ENCODE measurements at places on chromosomes 1 and 21.
A peak's percentile ranks its signal among the peaks of the same experiment; 100 is the strongest.

DNA sequence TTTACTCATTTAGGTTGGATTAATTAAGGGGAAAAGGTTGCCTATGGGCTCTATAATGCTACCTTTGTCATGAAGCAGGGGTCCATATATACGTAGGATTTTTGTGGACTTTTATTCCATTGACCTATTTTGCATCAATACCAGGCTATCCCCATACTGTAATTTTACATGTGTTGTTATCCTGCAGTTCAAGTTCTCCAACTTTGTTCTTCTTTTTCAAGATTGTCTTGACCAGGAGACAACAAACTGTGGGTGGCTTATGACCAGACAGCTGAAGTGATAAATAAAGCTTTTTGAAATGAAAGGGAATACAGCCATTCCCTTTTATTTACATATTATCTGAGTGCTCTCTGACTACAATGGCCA, 345.7 kb downstream of the BARHL2 start:
- no peak for DNase-seq

DNA sequence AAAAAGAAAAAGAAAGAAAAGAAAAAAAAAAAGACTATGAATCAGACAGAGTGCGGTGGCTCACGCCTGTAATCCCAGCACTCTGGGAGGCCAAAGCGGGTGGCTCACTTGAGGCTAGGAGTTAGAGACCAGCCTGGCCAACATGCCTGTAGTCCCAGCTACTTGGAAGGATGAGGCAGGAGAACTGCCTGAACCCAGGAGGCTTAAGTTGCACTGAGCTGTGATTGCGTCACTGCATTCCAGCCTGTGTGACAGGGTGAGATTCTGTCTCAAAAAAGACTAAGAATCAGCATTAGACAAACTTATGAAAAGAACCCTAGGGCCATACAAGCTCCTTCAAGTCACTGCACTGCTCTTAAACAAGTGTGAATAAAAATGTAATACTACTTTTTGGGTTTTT, 16.9 kb downstream of the PSMB4 start:
- DNase-seq = no peak

GRCh38 chr1:156994277-156994676, 51.3 kb downstream of the ARHGEF11 start:
- DNase-seq = no peak

- no peak for DNase-seq
These were observed 266.8 kb downstream of the VAV3 start for GRCh38 chr1:107698161-107698560.

DNA sequence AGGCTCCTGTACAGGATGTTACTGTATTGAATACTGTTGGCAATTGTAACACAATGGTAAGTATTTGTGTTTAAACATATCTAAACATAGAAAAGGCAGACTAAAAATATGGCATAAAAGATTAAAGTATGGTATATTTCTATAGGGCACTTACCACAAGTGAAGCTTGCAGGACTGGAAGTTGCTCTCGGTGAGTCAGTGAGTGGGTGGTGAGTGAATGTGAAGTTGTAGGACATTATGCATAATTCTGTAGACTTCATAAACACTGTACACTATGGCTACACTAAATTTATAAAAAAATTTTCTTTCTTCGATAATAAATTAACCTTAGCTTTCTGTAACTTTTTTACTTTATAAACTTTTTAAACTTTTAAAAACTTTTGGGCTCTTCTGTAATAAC, 13.7 kb upstream of the TRIM62 start:
- no peak for DNase-seq

DNA sequence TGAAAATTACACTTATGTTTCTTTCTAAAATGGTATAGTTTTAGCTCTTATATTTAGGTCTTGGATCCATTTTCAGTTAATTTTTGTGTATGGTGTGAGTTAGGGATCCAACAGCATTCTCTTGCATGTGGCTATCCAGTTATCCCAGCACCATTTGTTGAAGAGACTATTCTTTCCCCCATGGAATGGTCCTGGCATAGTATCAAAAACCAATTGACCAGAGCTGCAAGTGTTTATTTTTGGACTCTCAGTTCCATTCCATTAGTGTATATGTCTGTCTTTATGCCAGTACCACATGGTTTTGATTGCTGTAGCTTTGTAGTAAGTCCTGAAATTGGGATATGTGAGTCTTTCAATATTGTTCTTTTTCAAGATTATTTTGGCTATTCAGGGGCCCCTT, 14.3 kb downstream of the TTLL10 start:
- DNase-seq = no peak

GRCh38 chr1:179080866-179081686, 794 bp upstream of the TOR3A start:
- no peak for DNase-seq

- DNase-seq = no peak
These were observed 10.3 kb upstream of the AGTRAP start for GRCh38 chr1:11725616-11726015.

GRCh38 chr1:204791453-204792353, 79.0 kb upstream of the NFASC start:
- peak; percentile 52 for DNase-seq

DNA sequence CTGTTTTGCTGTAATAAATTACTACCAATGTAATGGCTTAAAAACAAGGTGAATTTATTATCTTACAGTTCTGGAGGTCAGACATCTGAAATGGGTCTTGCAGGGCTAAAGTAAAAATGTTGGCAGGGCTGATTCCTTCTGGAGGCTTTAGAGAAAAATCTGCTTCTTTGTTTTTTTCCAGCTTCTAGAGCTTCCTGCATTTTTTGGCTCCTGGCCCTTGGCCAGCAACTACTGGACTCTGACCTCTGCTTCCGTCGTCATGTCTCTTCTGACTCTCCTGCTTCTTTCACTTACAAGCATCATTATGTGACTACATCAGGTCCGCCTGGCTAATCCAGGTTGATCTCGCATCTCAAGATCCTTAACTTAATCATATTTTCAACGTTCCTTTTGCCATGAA, 350.9 kb downstream of the S1PR1 start:
- DNase-seq = no peak

DNA sequence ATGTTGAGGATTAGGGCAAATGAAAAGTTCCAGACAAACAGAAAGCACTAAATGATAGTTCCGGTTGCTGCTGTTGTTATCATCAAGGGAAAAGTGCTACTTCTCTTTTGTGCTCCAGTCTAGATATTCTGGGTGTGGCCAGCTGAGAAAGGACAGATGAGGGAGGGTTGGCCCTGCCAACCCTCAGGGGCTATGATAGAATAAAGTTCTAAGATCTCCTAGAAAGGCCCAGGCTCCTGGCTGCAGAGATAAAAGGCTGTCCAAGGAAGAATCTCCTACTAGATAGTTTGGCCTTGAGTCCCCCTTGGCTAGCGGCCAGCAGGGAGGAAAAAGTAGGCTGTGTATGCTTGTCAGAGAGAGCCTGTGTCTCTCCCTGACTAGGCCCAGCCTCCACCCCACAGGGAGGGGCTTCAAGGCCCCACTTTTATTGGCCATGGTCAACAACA, 31.5 kb downstream of the RIMS3 start:
- no peak for DNase-seq

DNA sequence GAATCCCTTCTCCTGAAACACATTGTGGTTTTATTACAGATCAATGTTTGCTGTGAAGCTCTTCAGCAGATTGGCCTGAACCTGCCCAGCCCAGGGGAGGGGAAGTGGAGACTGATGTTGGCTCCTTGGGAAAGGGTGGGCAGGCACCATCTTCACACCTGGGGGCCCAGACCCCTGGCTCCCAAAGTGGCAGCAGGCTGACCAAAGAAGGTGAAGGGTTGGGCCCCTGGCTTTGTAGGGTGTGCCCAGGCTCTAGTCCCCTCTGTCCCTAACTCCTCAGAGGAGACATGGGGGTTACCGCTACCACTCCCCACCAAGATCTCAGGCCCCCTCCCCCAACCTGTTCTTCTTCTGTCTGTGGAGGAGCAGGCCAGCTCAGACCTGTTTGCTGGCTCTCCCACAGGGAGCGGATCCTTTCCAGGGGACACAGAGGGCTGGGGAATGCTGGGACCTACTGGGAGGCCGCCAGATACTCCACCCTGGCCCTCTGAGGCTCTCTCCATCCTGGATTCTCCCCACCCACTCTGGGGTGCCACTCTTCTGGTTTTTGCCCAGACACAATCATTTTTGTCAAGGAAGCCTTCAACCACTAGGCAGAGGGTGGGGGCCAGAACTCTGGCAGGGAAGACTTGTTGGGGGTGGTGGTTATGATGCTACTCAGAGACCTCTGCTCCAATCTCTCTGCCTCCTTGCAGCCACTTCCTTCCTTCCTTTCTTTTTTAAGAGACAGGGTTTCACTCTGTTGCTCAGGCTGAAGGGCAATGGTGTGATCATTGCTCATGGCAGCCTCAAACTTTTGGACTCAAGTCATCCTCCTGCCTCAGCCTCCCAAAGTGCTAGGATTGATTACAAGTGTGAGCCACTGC, 5.0 kb upstream of the EFNA3 start:
- DNase-seq = no peak

GRCh38 chr1:51247022-51247421, 10.9 kb downstream of the RNF11 start:
- DNase-seq = no peak

- DNase-seq = no peak
These were observed 1757.9 kb downstream of the BRINP3 start for GRCh38 chr1:188719735-188720134.

DNA sequence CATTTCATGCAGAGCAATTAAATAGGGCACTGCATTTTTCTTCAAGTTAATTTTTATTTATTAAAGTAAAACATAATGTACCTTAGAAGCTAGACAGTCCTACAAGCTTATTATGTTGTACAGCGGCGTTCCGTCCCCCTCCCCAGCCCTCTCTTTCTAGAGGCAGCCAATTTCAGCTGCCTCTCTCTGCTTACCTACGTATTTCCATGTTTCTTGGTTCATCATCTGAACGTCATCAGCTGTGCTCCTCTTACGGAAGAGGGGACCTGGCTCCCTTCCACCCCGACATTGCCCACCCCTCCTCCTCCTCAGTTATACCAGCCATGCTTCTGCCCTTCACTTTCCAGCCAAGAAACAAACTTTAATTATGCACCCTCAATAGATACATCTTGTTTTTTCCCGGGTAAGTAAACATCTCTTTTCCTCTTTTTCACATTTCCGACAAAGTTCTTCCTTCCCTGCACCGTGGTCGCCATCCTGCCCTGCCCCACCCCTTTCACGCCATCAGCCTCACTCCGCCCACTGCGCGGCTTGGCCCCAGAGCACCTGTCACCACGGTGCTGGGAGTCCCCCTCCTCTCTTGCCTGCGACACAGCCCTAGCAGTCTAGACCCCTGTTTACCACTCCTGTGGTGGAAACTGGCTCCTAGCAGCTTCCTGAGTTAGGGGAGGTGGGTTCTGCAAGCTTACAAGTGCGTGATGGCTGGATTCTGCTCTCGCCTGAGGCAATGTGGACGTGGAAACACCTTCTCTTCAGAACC, 57.9 kb downstream of the SLC37A1 start:
- no peak for DNase-seq

DNA sequence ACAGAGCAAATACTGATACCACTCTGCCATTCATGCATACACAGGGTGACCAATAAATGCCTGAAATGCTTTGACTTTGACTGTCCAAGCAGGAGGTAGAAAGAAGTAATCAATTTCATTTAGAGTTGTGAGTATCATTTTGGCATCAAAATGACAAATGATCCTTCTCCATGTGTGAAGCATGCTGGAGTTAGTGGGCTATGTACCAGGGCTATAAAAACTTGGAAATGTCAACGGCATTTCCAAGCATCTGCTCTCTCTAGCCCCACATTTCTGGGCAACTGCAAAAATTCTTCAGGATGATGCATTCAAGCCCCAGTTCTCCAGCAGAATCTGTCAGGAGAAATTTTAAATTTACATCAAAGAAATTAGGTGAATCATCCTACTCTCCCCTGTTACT, 208.4 kb upstream of the PTBP2 start:
- no peak for DNase-seq

DNA sequence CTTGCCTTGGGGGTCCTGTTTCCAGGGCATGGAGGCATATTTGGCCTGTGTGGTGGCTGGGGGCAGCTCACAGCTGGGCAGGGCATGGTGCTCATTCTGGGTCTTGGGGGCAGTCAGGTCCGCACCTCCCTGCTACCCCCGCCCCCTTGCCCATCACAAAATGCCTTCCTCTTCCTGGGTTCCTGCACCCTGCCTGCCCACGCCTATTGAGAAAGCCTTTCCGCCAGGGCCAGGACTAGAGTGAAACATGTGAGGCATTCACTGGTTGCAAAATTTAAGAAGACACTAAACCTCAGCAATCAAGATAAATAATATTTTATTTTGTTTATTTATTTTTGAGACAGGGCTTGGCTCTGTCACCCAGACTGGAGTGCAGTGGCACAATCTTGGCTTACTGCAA, 19.7 kb downstream of the PTAFR start:
- DNase-seq = no peak

DNA sequence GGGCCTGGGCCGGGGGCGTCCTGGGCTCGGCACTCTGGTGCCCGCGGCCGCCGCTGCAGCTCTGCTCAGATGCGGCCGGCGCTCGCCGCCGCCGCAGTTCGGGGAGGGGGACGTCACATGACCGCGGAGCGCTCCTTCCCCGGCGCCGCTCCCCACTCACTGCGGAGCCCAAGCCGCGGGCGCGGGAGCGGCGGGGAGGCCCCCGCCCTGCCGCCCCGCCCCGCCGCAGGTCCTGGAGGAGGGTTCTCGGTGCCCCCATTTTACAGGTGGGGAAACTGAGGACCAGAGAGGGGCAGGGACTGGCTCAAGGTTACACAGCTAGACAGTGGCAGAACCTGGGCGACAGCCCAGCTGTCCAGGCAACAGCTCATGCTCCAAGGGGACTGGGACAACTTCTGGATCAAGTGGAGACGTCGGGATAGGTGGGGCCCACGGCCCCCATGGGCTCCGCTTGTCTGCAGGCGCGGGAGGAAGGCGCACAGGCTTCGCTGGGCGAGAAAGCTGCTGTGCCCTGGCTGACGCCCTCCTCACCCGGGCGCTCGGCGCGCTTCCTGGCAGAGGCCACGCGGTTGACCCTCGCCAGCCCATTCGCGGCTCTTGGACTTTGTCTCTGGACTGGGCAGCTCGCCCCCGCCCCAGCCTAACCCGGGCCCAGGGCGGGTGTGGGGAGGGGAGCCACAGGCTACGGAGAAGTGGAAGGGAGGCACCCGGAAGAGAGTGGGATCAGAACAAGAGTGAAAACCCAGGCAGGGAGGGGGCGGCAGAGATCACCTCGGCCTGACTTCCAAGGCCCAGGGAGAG, at the start of gene RAP1GAP:
Gene RAP1GAP (minus strand): TSS at position 100 of the 801 bp plus-strand sequence. CDS start 49,325 bp downstream, outside the sequence.
- DNase-seq = no peak

DNA sequence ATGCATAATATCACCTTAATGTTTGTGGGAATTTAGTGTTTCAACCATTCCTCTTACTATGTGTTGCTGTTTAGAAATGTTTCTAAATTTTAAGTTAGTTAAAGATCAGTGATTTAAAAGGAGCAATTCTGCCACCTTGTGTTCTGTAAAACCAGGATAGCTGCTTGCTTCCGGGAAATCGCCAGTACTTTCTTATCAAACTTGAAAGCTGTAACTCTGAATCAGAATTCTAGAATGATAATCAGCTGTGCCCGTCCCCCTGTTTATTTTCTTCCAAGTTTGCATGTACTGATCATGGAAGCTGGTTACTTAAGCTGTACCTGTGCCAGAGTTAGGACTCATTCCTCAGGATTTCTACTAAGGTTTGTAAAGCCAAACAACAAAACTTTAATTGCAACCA, 656.4 kb downstream of the LTN1 start:
- DNase-seq = peak; percentile 74

- no peak for DNase-seq
These were observed 267.7 kb upstream of the C1orf87 start for GRCh38 chr1:60341274-60341673.

GRCh38 chr1:244952280-244952933, 88.1 kb upstream of the HNRNPU start:
- DNase-seq = no peak

Data from kidney glomerular epithelial cell (primary cell).